ENCODE measurements at places on chromosomes 1 and 21.

DNA sequence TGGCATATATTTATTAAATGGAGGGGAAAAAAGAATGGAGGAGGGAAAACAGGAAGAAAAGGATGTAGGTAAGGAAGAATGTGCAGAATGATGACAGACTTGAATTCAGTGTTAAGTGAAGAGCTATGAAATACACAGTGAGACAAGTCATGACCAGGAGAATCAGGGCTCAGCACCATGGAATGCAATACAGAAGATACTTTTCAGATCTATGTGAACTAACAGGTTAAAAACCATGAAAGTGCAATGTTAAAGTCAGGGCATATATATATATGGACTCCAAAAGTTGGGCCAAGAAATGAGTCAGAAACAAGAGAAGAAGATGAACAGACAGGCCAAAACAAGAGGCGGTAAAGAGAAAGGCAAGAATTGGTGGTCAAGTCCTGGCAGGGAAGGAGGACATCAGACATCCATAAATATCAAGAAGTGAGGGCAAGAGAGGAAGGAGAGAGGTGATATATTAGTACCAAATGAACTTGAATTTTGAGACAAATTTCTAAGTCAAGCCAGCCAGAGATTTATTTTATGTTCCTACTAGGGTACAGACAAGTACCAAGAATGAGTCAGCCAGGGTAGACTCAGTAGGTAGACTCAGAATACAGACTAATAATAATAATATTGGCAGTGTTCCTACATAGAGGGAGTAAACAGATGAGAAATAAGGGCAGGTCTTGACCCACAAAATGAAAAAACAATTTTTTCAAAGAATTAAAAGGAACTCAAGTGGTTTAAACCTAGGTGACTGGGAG is 39.5 kb upstream of the MCOLN3 start:
- DNase-seq = no peak

GRCh38 chr1:66412704-66413103 is 121.2 kb upstream of the SGIP1 start:
- no peak for DNase-seq

GRCh38 chr21:40381111-40381510 is 465.8 kb downstream of the DSCAM start:
- no peak for DNase-seq

- DNase-seq = no peak
These were observed 167.3 kb downstream of the ZNF326 start for GRCh38 chr1:90162216-90162615.

DNA sequence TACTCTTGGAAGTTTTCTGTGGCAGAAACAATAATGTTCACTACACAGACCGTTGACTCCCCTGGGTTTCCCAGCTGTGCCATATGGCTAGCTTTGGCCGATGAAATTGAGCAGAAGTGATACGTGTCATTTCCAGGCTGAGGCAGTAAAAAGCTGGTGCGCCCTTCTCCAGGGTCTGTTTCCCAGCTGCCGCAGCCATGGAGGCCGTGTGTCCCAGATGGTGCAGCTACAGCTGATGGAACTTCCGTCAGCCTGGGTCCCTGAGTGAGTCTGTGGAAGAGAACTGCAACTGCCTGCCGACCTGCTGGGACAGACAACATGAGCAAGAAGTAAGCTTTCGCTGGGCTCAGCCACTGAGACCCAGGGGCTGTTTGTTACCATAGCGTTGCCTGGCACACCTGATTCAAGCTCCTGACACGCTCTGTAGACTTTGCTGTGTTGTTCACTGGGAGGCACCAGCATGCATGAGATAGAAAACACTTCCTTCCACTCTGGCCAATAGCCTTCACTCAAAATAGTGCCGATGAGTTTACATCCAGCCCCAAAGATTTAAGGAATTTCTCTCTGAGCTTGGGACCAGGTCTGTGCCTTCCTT is 116.3 kb upstream of the SLC25A33 start:
- no peak for DNase-seq

- no peak for DNase-seq
These were observed 204.3 kb downstream of the SMYD3 start for GRCh38 chr1:246302711-246303317.

GRCh38 chr1:96478228-96478627 is 243.4 kb upstream of the PTBP2 start:
- no peak for DNase-seq

GRCh38 chr21:42013376-42013775 is 3.2 kb upstream of the ZBTB21 start:
- DNase-seq = no peak

GRCh38 chr1:193308438-193308837 is 122.0 kb upstream of the B3GALT2 start:
- no peak for DNase-seq

DNA sequence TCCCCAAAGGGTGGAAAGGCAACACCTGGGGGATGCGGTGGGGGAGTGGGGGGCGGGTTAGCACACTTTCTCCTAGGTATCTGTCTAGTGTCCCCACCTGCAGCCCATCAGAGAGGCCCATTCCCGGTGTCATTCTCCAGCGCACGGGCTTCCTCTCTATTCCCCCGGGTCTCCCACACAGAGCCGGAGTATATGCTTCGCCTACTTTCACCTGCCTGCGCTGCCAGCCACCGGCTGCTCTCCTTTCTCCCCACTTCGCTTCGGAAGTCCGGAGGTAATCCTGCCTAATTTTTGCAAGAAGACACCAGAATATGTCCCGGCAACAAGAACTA is 852 bp downstream of the RGS7 start:
- no peak for DNase-seq

GRCh38 chr1:229786974-229787610 is 161.0 kb downstream of the URB2 start:
- DNase-seq = no peak

DNA sequence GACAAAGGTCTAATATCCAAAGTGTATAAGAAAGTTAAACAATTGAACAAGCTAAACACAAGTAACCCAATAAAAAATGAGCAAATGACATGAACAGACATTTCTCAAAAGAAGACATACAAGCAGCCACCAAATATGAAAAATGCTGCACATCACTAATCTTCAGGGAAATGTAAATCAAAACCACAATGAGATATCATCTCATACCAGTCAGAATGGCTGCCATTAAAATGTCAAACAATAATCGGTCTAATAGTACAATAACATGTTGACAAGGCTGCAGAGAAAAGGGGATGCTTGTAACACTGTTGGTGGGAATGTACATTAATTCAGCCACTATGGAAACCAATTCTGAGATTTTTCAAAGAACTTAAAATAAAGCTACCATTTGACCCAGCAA is 264.1 kb downstream of the AKT3 start:
- DNase-seq = no peak

DNA sequence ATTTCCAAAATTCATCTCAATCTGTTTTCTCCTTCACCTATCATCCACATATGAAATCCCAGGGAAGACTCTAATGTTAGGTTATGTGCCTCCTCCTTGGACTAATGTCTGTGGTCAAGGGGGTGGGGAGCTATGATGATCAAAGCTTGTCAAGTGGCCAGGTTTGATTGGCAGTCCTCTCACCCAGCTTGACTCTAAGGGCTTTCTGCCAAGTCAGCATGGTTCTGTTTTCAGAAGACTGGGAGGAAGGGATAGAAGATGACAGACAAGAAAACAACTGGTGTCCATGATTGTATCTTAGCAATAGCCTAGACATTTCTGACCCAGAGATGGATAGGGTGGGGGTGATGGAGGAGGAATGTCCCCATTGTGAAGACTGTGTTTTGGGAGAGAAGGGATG is 9.1 kb upstream of the THEM5 start:
- no peak for DNase-seq

DNA sequence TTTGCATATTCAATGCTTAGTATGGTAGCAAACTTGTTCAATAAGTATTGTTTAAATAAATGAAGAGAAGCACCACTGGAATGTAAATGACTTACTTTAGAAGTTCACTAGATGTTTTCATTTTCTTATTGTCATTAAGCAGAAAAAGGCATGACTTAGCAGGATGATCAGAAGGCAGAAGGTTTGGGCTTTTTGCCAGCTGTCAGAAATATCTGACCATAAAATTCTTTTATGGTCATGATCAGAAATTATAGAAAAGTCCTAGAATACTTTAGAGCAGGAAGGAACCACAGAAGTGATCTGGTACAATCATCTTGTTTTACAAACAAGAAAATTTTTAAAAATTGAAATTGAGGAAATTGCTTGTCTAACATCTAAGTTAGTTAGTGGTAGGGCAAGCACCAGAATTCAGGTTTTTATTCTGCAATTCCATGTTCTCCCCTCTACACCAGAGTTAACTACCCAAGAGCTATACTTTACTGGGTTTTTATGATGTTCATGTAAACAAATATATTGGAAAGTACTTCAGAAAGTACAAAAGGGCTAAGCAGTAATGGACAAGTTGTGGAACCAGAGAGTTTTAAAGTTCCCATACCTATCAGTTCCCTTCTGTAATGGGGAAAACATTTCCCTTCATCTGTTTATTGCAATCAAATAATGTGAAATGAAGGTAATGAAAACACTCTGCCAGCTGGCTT is 10.1 kb downstream of the FMO5 start:
- no peak for DNase-seq

DNA sequence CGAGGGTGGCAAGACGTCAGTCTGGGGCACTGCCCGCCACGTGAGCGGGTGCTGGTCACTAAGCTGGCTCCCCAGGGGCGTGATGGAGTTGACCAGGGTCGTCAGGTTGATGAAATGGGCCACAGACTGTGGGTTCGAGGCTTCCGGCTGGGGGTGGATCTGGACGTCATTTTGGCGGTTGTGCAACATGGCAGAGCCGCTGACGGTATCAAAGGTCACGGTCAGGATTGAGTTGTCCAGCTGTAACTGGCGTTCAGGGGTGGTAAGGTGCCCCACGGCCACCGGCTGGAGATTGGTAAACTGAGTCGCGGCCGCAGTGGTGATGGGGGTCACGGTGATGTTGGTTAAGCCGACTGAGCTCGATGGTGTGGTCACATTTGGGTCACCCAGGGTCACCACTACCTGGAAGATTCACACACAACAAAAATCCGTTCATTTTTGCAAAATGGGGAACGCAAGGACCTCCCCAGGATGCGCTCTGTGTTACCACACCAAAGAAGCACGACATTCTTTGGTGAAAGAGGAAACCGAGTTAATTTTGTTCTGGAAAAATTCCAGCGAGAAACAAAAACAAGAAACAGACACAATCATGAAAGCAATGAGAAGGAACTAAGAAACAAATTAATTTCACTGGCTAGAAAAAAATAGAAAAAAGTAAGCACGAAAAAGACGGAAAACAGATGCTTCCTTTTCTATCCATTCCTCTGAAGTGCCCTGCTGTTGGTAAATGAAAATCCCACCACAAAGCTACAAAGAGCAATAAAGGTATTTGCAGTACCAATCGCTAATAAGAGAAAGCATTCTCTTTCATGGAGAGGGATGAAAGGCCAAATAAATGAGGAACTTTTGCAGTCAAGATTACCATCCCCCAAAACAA is 34.7 kb upstream of the RIPK4 start:
- no peak for DNase-seq

GRCh38 chr1:156745881-156746280 is 5.0 kb upstream of the MRPL24 start:
- DNase-seq = no peak

DNA sequence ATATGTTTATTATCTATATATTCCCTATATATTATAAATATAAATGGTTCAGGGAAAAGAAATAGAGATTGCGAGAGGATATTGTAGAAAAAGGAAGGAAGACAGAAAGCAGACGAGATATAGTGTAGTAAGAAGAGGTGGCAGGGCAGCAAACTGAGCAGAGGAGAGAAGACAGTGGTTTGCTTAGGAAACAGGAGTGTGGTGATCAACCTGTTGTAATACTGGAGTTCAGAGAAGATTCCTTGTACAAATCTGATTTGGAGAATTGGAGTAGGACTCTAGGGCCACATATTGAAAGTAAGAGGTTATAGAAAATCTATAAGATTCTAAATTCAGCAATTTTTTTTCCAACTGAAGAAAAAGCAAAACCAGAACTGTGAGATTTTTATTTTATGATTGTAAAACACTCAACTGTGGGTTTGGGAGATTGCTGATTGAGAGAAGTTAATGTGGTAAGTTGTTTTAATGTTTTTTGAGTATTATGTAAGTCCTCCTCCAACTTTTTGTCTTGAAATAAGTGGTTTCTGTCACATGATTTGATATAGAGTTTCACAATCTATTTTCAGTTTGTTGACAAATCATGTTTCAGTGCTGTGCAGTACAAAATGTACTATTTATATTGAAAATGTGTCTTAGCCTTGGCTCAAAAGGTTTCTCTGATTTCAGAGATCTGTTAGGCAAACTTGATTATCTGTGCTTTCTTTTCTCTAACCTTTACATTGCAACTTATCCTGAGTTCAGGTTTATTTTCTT is 9.6 kb upstream of the AMY2B start:
- no peak for DNase-seq

GRCh38 chr21:41023936-41024335 is 144.0 kb upstream of the BACE2 start:
- no peak for DNase-seq

- DNase-seq = no peak
These were observed 39.4 kb downstream of the IGFN1 start for GRCh38 chr1:201229771-201230635.

DNA sequence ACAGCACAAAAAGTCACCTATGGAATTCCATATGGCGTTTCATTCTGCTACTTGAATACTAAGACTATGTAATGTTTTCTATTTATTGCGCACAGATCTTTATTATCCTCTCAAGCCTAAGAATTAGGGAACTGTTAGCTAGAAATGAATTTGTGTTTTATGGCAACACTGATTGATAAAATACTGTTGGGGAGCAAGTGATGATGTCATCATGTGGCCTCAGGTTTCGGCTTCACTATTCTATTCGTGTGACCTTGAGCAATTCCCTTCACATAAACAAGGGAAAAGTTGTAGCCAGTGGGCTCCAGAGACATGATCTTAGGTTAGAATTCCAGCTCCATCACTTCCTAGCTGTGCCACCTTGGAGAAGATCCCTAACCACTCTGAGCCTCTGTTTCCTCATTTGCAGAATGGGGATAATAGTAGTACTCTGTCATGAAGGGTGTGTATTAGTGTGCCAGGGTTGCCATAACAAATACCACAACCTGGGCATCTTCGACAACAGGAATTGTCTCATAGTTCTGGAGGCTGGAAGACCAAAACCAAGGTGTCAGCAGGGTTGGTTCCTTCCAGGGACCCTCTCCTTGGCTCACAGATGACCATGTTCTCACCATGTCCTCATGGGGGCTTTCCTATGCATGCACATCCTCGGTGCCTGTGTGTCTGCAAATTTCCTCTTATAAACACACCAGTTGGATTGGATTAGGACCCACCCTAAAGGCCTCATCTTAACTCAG is 371.2 kb downstream of the RRAGC start:
- no peak for DNase-seq

- DNase-seq = peak; percentile 95
These were observed 14.8 kb upstream of the BTG2 start for GRCh38 chr1:203290261-203291089.

- no peak for DNase-seq
These were observed 31.2 kb upstream of the RGL1 start for GRCh38 chr1:183773482-183774274.
